Stimulated activated CD4-positive, alpha-beta T cell treated with anti-CD3 and anti-CD28 coated beads, TNF-alpha, amount 100 ng/mL, for 4 hours (primary cell): ENCODE measurements at places on chromosomes 5 and 9.

GRCh38 chr5:96256795-96257470 is 176.1 kb downstream of the PCSK1 start:
- no peak for DNase-seq

GRCh38 chr5:81893961-81894360 is 77.9 kb upstream of the ATG10 start:
- DNase-seq, result no peak

DNA sequence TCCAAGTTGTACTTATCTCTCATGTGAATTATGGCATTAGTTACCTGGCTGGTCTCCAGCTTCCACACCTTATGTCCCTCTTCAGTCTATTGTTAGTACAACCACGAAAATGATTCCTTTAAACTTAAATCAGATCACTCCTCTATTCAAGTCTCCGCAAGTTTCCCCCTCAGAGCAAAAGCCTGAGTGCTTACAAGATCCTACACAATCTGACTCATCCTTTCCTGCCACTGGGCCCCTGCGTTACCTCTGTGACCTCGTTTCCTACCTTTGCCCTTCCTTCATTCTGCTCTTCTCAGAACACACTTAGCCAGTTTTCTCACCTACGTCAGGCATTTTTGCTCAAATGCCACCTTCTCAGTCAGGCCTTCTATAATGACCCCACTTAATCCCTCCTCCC is 45.1 kb upstream of the GLIS3 start:
- no peak for DNase-seq

- no peak for DNase-seq
Measured at GRCh38 chr5:124408738-124409453, 337.5 kb downstream of the ZNF608 start.

- no peak for DNase-seq
Measured at GRCh38 chr9:69324549-69325401, at the start of gene ENTREP1. ENTREP1 (plus strand) TSS chr9:69325215; CDS start chr9:69325310, 95 bp downstream.

DNA sequence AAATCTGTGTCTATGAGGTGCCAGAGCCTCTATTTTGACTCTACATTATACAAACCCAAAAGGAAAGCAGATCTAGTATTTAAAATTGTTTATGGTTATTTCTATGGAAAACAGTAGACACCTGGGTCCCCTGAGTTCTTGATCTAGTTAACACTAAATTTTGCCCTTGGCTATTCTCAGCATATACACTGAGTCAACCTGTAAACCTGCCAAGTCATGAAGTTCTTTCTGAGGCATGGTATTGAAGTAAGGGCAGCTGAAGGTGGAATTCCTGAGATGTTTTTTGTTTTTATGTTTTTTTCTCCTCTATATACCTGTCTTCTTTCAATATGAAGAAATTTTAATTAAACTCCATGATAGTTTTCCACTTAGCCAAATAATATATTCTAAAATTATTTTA is 120.2 kb downstream of the PDE4D start:
- DNase-seq, result no peak

DNA sequence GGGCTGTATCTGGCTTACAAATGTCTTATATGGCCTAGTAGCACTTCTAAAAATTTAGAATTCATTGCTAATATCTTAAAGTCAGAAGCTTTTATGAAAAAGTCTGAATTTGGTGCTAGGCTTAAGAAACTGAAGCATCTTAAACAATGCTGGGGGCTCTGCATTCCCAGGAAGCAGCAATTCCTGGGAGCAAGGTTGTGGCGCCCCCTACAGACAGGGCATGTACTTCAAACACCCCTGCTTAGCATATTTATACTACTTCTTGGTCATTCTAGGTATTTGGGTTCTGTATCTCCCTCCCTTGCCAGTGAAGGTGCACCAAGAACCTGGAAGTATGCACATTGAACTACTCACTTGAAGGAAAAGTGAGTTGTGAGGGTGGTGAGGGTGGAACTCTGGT is 64.6 kb upstream of the GRIA1 start:
- no peak for DNase-seq

DNA sequence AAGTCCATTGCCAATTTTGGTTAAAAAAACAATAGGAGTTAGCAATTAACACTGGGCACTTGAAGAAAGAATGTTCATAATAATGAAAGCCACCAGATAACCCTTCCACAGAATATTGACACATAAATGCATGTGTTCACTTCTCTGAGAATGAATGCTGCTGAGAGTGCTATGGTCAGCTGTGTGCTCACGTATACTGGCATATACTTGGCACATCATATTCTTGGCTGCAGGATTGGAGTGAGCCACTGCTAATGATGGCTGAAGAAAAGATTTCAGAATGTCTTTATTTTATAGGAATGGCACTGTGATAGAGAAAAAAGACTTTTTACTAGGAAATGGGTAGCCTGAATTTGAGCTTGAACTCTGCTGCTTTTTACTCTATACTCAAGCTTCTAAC is 46.0 kb upstream of the SMARCA2 start:
- no peak for DNase-seq
